ENCODE measurements at places on chromosomes 1 and 21.

DNA sequence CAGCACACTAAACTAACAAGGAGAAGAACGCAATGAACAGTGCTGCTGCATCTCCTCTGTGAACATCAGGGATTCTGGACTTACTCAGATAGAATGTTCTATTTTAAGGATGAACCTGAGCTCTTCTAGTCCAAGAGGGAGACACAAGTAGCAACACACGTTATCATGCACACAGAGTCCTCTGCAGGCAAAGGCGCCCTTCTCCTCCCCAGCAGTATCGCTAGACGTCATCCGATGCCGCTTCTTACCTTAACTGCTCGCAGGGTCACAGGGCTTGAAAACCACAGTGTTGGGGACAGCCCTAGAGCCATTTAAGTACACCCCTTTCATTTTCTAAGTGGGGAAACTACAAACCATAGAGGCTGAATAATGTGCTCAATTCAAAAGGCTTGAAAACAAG lies 74.5 kb downstream of the HIVEP3 start:
- no peak for DNase-seq

- no peak for DNase-seq
Measured at GRCh38 chr21:32114419-32115035, 164.3 kb downstream of the MIS18A start.

DNA sequence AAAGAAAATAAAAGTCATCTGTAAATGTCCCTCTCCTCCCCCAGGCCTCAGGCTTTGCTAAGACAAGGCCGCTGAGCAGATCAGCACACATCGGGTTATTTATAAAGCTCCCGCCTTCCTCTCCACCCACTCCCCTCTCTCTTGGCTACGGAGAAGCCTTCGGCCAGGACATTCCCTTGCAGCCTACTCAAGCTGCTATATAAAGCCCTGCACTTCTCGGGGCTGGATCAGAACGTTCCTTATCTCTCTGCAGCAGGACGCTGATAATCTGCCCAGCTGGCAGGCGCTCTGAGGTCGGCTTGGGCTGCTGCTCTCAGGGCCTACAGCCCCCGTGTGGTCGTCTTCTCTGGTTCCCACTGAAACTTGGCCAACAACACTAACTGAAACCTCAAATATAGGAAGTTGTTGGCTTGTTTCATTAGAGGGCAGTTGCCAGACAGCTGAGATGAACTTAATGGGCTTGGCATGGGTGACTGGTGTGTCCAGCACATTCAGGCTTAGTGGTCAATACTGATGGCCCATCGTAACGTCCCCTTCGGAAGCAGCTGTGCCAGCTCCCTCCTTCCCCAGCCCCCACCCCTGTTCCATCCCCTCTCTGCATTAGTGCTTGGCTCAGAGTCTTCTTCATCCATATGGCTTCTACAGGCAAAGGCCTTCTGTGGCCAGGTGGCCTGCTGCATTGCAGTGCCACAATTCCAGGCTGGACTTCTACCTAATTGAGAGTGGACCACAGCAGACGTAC lies 64.6 kb downstream of the IER5 start:
- peak; percentile 92 for DNase-seq

GRCh38 chr1:17614586-17614985 lies 75.1 kb downstream of the ARHGEF10L start:
- no peak for DNase-seq

GRCh38 chr1:160459687-160460086 lies 59.3 kb downstream of the VANGL2 start:
- DNase-seq: no peak

DNA sequence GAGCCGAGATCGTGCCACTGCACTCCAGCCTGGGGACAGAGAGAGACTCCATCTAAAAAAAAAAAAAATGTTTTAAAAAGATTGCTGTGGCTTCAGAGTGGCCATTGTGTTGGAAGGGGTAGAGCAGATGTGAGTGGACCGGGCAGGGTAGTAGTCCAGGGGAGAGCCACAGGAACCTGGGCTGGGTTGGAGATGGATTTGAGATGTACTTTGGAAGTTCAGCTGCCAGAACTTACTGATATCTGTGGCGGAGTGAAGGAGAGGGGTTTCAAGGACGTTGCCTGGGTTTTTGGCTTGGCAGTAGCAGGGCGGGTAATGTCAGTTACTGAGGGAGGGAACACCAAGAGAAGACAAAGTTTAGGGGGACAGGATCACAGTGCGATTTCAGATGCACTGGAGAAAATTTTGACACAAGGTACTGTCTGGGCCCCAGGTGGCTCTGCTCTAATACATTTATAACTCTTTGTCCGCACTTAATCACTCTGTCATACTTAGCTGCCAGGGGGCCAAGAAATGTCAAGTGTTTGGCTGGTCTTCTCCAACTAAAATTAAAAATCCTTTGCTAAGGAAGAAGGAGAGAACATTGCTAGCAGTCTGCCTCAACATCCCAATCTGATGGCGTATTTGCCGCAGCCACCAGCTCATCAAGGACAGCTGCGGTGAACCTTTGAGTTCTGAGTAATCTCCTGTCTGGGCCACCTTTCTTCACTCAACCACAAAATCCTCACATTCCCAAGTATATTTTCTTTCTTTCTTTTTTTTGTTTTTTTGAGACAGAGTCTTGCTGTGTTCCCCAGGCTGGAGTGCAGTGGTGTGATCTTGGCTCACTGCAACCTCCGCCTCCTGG lies 9.6 kb downstream of the EPHX1 start:
- DNase-seq: peak; percentile 31

DNA sequence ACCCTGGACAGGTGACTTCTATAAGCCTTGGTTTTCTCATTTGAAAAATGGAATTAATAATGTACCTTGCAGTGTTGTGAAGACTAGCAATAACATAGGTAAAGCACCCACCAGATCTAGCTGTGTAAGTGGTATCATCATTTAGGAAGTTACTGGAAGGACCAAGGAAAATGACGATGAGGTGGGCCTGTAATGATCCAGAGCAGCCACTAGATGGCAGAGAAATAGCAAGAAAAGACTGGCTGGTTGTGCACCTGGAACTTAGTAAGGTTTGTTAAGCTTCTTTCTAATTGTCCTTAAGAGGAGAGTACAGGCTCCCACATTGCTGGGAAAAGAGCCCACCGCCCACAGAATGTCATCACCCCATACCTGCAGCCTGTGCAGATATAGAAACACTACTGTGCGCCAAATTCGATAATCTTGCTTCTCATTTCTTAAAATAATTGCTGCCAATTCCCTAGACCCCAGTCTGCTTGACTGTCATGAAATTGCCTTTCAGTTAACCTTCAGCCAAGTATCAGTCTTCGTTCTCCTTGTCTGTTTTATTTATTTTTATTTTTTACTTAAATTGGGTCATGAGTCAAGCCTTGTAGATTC lies 37.2 kb downstream of the WNT4 start:
- peak; percentile 83 for DNase-seq

DNA sequence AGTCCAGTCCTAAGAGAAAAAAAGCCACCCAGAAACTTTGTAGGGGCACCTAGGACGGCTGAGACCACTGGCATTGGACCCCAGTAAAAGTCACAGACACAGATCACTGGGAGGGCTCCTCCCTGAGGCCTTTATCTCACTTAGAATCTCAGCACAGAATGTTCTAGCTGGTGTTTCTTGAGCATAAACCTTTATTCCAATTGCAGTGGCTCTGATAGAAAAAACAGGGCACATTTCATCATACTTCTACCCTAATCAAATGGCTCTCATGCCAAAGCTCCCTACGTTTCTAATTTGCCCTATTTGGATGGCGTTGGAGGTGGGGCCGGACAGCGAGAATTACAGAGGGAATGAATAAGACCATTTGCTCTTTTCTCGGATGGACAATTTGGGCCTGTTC lies 53.8 kb downstream of the NGF start:
- DNase-seq: no peak

DNA sequence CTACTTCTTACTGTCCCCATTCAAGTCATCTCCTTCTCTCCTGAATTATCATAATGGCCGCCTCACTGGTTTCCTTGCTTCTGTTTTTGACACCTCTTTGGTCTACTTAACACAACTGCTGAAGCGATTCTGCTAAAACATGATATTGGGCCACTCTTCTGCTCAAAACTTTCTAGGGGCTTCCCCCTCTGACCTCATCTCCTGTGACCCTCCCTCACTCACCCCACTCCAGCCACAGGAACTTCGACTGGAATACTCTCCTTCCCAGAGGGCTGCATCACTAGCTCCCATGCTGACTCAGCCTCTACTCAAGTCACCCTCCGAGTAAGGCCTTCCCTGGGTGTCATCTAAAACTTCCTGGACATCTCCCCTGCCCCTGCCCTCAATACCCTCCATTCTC lies 35.7 kb downstream of the NRIP1 start:
- DNase-seq: no peak

DNA sequence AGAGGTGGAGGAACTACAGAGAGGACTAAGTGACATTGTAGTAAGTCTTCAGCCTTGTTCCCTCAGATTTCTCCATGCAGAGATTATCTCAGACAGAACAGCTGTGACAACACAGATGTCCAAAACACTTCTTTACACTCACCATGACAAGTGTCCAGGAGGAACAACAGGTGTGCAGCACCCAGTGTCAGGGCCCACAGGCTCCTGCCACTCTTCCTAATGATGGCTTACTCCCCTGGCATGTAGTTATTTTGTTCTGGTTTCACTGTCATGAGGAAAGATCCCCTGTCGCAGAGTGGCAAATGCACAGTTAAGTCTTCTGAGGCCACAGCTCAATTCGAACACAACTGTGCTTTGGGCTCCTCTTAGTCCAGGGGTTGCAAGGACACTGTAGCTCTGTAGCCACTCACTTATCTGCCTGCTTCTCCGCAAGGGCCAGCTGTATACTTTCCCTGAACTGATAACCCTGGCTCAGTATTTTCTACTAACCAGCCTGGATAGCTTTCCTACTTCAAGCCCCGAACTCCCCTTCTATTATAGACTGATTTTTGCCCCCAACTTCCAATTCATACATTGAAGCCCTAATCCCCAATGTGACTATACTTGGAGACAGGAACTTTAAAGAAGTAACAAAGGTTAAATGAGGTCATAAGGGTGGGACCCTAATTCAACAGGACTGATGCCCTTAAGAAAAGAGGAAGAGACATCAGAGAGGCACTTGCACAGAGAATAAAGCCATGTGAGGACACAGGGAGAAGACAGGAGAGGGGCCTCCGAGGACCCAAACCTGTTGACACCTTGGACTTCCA lies 11.1 kb downstream of the PDZK1 start:
- no peak for DNase-seq

DNA sequence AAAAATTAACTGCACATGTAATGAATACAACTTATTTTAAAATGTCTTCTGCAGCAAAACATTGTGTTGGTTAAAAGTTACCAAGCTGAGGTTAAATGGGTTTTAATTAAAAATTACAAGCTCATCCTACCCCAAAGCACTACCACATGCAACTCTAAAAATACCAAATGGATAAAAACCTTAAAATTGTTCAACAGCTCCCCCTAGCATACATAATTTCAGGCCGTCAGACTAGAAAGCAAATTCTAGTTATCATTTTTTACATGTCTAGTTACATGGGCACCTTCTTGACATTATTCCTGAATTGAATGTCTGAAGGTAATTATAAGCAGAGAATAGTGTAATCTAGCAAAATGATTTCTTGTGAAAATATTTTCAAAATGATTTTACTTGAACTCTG lies 176.5 kb downstream of the C1orf21 start:
- peak; percentile 66 for DNase-seq

- DNase-seq: no peak
Measured at GRCh38 chr1:108785264-108785663, 38.8 kb downstream of the STXBP3 start.

DNA sequence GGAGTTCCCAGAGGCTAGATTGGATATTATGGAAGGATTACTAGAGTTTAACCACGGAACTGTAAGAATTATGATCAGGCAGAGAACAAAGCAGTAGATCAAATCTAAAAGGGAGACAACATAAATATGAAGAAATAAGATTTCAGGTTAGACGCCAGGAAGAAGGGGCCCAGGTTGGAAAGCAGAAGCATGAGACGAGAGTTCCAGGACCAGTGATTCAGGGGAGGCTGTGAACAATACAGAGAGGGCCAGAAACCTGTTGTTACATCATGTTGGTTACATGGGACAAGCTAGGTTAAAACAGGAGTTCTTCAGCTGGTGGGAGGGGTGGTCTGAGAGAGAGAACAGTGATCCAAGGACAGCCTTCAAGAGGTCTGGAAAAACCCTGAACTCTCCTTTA lies 128.4 kb upstream of the MROH9 start:
- DNase-seq: no peak
